ENCODE measurements at places on chromosomes 16 and 17.

GRCh38 chr17:42530952-42531454, 5.0 kb upstream of the NAGLU start:
- DNase-seq: no peak

GRCh38 chr16:1494129-1494640, 1.0 kb downstream of the TELO2 start:
- DNase-seq: no peak

DNA sequence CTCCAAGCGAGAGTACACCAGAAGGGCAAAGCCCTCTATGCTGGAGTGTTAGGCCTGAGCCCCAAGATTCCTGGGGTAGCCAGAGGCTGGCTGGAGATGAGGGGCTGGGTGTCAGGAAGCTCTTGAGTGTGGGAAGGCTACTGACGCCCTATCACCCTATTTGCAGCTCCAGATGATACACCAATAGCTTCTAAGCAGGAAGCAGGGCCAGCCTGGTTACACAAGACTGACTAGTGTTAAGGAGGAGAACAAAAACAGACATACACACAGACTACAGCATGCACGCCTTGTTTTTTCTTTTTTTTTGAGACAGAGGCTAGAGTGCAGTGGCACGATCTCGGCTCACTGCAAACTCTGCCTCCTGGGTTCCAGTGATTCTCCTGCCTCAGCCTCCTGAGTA, 15.9 kb downstream of the POLR3K start:
- no peak for DNase-seq

DNA sequence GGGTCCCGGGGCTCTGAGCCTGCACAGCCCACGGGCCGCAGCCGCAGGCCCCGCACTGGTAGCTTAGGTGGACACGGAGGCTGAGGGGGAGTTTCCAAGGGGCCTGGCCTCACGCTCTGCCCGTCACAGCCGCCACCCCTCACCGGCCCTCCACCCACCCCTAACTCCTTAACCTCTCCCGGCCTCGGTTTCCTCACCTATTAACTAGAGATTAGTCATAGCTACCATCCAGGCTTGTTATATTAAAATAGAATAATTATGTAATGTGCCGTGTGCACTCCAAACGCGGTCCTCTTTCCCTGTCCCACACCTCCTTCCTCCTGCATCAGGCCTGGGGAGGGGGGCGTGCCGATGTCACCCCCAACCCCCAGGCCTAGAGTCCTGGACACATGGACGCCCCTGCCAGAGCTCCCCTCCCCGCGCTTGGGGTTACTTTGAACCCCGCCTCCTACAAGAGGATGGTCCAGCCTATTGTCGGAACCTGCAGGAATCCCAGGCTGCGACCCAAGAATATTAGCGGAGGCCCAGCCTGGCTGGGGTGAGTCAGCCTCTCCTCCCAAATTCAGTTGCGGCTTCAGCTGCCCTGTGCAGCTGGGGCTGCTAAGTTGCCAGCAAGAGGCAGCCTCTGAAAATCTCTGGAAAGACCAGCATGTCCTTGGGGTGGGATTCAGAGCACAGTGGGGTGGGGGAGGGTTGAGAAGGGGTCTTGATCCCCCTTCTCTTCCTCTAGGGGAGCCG, 17.3 kb downstream of the SOCS3 start:
- DNase-seq: no peak

DNA sequence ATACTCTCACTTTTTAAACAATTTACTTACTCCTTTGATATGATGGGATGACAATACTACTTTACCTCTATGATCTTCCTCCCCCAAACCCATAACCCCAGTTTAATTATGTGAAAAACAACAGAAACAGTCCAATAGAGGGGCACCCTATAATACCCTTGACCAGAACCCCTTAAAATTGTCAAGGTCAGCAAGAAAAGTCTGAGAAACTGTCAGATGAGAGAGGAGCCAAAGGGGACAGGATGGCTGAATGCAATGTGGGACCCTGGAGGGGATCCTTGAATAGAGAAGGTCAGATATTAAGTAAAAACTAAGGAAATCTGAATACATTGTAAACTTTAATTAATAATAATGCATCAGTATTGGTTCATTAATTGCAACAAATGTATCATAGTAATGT, 15.8 kb upstream of the HYDIN start:
- no peak for DNase-seq

DNA sequence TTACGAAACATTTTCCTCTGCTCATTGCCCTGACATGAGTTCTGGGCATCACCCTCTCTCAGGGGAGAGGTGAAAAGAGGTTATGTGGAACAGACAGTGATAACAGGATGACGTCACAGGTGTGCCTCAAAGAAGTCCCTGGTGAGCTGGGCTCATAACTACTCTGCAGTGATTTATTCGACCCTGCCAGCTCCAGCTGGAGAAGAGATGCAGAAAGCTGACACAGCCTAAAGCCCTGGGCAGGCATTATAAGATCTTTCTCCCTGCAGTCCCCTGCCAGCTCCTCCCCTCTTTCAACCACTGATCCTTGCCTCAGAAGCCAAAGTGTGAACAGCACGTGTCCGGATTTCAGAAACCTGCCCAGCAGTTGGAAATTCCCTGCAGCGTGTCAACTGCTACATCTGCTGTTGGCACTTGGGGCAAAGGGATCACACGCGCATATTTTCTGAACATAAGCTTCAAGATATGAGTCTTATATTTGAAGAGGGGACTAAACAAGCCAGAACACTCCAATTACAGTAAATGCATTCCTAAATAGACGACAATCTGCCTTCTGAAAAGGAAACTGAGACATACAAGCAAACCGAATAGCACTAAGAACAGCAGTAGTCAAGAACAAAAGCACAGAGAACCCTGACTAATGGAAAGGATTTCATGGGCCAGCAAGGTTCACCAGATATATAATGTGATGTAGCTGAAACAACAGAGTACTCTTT, 80.5 kb downstream of the SMG6 start:
- peak; percentile 72 for DNase-seq

DNA sequence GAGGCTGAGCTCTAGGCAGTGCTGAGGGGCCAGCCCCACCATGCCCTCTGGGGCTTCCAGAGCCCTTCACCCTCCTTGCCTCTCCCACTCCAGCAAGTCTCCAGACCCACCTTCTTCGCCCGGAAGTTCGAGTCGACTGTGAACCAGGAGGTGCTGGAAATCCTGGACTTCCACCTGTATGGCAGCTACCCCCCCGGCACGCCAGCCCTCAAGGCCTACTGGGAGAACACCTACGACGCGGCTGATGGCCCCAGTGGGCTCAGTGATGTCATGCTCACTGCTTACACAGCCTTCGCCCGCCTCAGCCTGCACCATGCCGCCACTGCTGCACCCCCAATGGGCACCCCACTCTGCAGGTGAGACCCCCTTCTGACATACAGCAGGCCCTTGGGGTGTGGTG, 10.5 kb downstream of the XYLT2 start:
- no peak for DNase-seq

DNA sequence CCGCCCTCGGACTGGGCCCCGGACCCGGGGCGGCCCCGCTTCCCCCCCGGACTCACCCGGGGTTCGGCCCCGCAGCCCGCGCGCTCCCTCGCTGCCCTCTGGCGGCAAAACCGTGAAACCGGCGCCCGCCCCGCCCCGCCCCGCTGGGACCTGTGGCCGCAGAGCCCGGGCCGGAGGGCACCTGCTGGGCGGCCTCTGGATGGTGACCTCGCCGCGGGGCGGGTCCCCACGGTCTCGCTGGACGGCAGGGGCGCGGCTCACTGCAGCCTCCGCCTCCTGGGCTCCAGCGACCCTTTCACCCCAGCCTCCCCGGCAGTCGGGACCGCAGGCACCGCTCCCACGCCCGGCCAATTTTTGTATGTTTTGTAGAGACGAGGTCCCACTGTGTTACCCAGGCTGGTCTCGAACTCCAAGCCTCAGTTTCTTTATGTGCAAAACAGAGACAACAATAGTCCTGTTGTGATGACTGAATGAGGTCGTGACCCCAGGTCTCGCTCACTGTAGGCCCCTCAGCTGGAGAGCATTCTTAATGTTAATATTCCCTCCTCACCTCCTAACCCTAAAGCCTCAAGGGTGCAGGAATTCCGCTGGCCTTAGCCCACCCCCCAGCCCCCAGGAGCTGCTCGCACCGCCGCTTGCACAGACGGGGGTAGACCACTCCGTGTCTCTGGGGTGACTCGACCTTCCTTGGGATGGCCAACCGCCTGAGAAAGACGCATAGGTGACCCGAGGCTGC, 33.7 kb upstream of the RPH3AL start:
- DNase-seq: peak; percentile 78

GRCh38 chr17:82384730-82385481, 13.3 kb downstream of the UTS2R start:
- no peak for DNase-seq

GRCh38 chr17:57662041-57662440, 83.1 kb downstream of the CCDC182 start:
- no peak for DNase-seq

DNA sequence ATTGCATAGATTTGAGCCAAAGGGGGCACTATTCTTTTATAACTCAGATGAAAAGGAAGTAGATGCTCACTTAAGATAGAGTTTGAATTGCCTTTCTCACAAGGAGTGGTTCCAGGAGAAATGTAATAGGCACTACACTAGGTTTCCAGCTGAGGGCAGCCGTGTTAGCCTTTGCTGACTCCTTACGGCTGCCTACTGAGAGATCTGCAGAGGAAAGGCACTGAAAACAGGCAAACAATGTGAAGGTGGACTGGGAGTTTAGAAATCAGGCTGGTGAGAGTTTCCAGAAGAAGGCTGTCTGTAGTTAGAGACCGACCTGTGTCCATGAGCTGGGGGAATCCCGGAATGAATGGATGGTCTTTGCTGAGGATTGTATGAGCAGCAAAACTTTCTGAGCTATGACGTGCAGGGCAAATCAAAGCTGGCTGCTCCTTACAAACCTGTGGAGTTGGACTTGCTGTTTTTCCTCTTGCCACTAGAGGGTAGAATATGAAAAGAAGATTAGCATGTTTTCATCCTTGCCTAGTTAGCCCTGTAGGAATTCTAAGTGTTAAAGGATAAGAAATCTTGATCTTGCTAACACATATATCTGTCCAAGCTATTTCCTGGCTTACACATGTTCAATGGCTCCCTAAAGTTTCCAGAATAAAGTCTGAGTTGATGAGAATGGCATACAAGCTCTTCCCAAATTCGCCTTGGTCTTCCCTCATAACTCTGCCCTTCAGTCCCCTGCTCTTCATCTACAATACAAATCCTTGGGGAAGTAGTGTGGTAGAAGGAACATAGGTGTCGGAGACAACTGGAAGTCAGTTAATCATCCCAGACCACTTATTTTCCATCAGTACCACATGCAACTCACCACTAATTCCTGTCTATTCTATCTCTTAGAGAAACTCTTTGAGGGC, 20.1 kb upstream of the TAOK1 start:
- DNase-seq: peak; percentile 44

GRCh38 chr16:57022445-57022844, 33.1 kb downstream of the NLRC5 start:
- DNase-seq: no peak

GRCh38 chr17:67044016-67044772, at the start of gene CACNG1:
TSS of gene CACNG1 (plus strand) at chr17:67044554. CDS start at chr17:67044661, 107 bp downstream.
- no peak for DNase-seq

DNA sequence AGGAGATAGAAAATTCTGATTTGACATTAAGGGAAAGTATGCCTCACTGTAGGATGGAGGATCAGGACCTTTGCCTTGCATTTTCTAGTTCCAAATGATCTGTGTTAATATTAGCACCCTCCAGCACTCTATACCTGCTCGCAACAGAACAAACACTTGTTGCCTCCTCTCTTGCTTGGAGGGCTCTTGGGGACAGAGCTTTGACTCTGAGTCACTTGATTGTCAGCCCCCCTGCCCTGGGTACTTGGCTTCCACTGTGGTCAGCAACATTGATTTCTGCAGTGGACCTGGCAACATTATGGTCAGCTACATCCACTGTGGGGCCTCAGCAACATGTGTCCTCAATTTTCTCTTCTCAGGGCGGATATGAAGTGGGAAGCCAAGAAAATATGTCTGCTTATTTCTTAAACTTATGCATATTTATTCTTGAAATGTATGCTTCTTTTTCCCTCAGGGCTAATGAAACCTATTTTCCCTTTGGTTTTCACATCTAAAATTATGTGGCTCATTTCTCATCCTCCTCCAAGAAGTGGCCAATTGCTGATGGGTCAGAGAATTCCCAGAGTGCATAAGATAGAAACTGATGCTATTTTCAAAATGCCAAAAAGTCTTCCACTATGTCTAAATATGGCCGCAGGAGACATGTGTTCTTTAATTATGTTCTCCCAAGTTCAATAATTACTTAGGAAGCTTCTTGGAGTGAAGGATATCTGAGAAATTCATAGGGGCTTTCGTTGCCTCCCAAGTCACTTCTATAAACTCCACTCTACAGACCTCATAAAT, 94.6 kb upstream of the SMIM36 start:
- no peak for DNase-seq

DNA sequence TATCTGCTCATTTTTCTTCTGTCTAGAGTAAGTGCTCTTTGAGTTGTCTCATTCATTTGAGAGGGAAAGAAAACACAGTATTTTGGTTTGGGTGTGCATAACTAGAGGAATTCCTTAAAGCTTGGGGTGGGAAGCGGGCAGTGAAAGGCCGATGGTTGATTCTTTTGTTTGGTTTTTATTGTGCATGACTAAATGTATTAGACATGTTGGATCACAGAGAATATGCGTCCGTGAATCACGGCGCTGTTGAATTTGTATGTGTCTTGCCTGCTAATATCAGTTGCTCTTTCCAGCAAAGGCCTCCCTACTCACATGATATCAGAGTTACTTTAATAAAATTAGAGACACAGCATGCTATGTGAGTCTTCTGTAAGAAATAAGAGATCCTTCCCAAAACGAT, 180.0 kb downstream of the CHD9NB start:
- no peak for DNase-seq

DNA sequence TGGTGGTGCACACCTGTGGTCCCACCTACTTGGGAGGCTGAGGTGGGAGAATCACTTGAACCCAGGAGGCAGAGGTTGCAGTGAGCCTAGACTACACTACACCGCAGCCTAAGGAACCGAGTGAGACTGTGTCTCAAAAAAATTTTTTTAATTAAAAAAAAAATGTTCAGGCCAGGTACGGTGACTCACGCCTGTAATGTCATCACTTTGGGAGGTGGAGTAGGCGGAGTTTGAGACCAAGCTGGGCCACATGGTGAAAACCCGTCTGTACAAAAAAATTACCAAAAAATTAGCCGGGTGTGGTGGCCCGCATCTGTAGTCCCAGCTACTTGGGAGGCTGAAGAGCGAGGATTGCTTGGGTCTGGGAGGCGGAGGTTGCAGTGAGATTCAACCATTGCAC, 3.6 kb upstream of the FAM222B start:
- DNase-seq: peak; percentile 17

- peak; percentile 61 for DNase-seq
These were observed 689 bp upstream of the TBC1D24 start for GRCh38 chr16:2473999-2474876.
